ENCODE measurements at places on chromosomes 2 and 18.

DNA sequence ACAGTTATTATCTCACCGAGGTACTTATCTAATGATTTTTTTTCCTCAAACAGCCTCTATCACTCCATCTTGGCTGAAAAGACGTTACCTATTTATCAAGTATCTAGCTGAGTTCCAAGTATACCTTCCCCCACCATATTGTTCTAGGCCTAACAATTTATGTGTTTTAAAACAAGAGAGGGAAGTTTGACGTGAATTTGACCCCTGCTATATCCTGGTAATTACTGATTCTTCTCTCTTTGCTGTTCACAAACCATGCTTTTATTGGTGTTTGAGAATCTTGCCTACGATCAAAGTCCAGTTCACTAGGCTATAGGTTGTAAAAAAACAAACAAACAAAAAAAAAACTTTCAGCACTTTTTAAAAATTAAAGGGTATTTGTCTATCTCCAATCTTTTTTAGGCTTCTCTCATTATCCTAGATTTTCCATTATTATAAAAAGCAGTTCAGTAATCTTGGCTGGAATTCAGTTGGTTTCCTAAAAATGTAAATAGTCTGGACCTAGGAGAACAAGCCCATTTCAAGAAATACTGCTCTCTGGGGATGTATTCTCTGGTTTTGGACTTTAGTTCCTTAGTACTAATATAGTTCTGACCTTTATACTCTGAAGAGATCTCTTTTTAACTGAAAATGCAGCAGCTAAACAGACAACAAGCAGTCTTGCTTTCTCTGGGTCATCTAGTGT is 505.4 kb downstream of the CPS1 start:
- DNase-seq: no peak

DNA sequence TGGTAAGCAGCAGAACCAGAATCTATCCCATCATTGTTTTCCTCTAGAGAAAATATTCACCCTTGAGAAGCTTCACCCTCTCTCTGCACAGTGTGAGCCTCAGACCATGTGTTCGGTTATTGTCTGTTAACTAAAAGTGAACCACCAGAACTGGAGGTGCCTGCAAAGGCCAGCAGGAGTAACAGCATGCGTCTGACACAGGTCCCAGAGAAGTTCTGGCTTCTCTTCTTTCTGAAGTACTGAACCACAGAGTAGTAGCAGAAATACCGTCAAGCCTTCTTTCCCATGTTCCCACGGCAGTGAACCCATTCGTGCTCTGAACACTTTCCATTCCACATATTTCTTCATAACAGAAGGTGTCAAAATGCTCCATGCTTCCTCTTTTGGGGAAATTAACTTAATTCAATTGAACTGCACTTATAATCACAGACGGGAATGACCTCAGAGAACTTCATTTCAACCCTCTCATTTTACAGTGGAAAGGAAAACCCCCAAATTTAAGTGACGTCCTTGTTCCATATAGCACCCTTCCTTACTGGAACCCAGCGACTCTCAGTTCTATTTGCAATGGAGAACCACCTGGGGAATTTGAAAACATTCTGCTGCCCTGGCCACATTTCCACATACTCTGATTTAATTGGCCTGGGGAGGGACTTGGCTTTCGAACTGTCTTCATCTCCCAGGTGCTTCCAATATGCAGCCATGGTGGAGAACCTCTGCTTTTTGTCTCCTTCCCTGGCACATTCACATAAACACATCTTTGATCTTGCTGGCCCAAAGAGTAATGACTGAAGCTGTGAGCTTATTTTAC is 519.1 kb downstream of the RNF144A start:
- DNase-seq: no peak

- DNase-seq: no peak
Measured at GRCh38 chr2:27509326-27509725, 12.7 kb downstream of the GCKR start.

GRCh38 chr18:2536493-2536892 is 34.8 kb downstream of the METTL4 start:
- no peak for DNase-seq

- no peak for DNase-seq
Measured at GRCh38 chr2:116719836-116720235, 1094.7 kb upstream of the DDX18 start.
